NCI-H526 treated with DMSO at 0.1 percent for 48 hours (cell line): ENCODE measurements at places on chromosomes 2 and 18.

GRCh38 chr2:235550378-235550760 is 56.5 kb downstream of the AGAP1 start:
- no peak for DNase-seq

GRCh38 chr2:128773641-128774319 is 455.1 kb upstream of the HS6ST1 start:
- no peak for DNase-seq

GRCh38 chr2:207341804-207342203 is 176.1 kb upstream of the KLF7 start:
- DNase-seq: no peak

GRCh38 chr18:51712821-51713220 is 515.3 kb upstream of the MEX3C start:
- no peak for DNase-seq

- no peak for DNase-seq
Observed at GRCh38 chr18:76051396-76052226, 443.4 kb downstream of the ZNF516 start.

DNA sequence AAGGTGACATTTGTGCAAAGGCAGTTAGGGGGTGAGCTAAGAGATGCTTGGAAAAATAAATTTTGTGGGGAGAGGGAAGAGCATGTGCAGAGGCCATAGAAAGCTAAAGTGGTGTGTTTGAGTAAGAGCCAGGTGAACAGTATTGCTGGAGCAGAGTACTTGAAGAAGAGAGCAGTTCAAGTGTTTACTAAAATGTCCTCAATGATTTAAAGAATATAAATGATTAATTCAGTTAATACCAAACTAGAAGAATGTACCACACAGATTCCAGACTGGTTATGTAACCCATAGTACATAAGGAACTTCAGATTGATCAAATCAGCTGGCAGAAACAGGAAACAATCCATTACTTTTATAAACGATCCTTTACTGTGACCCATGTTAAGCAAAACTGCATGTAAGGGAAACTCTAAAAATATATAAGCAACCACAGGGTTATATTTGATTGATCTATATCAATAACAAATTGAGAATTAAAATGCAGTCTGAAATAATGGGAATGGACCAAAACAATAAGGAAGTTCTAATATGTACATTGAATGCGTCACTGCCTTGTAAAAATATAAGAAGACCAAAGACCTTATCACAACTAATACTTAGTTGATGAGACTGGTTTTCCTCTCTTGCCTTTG is 76.9 kb downstream of the LDAH start:
- no peak for DNase-seq

DNA sequence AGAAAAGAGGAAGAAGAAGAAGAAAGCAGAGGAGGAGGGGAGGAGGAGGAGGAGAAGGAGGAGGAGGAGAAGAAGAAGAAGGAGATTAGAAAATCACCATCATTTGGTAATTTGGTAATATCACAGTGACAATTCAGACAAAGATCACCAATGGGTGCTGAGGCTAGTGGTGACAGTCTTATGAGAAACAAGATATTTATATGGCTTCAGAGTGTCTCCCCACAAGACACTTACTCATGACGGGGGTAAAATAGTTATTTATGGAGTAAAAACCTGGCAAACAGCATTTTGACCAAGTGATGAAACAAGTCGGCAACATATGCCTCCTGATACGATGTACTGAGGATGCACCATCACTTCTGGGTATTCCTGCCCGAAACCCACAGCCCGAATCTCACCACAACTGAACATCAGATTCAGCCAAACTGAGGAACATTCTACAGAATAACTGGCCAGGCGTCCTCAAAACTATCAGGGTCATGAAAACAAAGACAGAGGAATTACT is 4.9 kb downstream of the ASPRV1 start:
- DNase-seq: no peak

- DNase-seq: no peak
Observed at GRCh38 chr2:68889500-68889899, 18.3 kb upstream of the BMP10 start.

GRCh38 chr2:31660165-31660564 is 79.4 kb upstream of the SRD5A2 start:
- DNase-seq: no peak

- DNase-seq: no peak
Observed at GRCh38 chr2:43049836-43050801, 176.3 kb downstream of the ZFP36L2 start.

DNA sequence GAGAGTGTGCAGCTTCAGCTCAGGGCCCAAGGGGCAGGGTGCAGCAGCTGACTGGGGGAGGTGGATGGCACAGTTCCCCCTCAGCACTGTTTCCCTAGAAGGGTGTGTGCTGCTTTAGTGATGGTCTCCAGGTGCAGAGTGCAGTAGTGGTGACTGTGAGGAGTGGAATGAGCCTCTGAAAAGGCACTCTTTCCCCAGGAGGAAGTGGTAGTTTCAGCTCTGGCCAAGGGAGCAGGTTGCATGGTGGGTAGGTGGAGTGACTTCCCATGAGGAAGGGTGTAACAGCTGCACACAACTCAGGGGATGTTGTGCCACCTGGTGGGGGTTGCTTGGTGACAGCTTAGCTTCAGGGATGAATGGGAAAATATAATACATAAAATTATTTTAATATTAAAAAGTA is 251.5 kb upstream of the NXPH2 start:
- DNase-seq: no peak

DNA sequence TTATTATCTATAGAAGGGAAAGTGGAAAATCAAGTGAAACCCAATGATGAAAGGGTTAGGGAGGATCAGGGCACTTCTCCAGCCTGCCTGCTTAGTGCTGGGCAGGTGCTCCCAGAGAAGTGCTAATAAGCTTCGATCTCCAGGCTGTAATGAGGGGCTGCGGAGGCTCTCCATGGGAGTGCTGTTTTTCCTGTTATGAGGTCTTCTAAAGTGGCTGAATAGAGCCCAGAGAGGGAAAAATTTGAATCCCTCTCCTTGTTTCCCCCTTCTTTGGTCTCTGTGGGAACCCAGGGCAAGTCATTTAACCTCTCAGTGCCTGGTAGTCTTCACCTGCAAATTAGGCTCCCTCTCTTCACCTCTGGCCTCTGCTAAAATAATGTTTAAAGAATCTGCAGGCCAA is 351.7 kb upstream of the DCC start:
- no peak for DNase-seq

DNA sequence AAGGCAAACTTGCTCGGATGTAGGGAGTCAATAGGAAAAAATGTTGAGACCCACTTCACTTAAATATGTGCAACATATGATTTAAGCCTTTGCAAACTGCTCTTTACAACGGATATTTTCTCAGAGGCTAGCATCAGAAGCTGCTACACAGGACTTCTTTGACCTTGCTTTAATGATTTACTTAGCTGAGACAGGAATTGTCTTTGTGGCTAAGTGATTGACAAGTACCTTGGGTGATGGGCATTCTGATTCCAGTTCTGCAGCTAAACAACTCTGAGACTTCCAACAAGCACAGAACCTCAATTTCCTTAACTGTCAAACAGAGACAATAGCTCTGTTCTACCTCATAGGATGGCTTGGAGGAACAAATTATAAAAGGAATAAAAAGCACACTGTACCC is 150.2 kb downstream of the NCKAP5 start:
- no peak for DNase-seq

DNA sequence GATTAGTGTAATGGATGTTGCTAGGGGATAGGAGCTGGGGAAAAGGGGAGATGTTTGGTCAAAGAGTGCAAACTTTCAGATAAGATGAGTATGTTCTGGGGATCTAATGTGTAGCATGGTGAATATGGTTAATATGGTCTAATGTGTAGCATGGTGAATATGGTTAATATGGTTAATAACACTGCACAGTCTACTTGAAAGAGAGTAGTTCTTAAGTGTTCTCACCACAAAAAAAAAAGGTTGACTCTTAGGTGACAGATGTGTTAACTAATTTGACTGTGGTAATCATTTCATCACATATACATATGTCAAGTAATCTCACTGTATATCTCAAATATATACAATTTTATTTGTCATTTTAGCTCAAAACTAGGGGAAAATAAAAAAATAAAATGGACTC is 121.3 kb upstream of the CD226 start:
- DNase-seq: no peak

DNA sequence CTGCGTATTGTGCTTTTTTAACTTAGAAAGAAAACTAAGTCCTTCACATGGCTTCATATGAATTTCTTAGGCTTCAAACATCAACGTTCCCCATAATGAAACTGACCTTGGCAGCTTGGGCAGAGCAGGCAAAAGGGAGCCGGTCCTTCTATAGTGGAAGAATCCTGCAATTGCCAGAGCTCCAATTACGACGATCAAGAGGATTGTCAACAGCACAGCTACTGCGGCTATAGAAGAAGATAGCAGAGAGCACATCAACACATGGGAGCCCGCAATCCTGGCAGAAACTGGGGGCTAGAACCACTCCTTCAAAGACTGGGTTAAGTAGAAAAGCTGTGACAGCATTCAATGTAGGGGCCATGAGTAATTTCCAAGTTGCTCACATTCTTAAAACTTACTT is 69.8 kb downstream of the DHRS9 start:
- no peak for DNase-seq

GRCh38 chr2:20150110-20150706 is 74.7 kb downstream of the SDC1 start:
- no peak for DNase-seq

DNA sequence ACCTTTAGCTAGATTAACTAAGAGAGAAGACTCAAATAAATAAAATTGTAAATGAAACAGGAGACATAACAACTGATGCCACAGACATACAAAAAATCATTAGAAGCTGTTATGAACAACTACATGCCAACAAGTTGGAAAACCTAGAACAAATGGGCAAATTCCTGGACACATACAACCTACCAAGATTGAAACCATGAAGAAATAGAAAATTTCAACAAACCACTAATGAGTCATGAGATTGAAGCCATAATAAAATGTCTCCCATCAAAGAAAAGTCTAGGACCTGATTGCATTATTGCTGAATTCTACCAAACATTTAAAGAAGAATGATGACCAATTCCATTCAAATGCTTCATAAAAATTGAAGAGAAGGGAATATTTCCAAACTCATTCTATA is 54.3 kb downstream of the ST3GAL5 start:
- DNase-seq: no peak

DNA sequence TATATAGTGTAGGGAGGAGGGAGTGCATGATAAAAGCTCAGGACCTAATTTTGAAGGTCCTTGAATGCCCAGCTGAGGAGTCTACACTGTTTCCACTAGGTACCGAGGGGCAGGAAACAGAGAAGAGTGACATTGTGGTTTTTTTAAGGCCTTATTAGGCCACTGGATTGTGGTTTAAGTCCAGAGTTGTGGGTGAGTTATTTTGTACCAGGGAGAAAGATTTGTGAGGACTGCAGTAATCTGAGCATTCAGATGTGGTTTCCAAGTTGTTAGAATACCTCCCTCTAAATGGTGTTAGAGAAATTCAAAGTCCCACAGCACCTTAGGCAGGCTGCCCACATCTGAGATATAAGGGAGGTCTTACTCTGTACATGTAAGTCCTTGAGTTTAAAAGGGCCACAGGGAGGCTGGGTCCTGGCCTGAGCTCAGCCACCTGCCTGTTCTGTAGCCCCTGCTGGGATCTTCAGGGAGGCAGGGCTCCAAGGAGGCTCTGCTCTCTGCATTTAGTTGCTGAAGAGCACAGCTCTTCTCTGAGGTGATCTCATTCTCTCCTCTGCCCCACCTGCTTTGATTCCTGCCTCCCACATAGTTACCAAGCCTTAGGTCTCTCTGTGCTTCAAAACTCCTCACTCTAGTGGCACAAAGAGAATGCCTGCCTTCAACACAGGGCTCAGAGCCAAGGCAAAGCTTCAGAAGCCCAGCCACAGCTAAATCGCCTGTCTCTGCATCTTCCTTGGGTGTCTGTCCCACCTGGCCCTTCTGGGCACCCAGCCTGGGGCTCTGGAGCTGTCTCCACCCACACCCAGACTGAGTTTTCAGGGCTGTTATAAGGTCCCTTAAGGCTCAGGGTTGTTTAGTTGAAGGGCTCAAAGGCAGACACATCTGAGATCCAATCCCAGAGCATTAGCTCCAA is 88.1 kb downstream of the VSNL1 start:
- DNase-seq: no peak

DNA sequence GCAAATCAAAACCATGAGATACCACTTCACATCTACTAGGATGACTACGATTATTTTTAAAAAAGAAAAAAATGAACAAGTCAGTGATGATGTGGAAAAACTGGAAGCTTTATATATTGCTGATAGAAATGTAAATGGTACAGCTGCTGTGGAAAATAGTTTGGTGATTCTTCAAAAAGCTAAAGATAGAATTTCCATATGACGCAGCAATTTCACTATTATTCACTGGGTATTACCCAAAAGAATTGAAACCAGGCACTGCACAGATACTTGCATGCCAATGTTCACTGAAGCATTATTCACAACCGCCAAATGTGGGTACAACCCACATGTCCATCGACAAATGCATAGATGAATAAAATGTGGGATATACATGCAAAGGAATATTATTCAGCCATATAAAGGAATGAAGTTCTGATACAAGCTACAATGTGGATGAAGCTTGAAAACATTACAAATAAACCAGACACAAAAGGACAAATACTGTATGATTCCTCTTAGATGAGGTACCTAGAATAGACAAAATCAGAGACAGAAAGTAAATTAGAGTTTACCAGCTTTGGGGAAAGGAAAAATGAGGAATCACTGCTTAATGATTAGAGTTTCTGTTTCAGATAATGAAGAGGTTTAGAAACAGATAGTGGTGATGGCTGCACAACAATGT is 11.1 kb downstream of the RTTN start:
- no peak for DNase-seq

GRCh38 chr2:204576362-204576979 is 31.2 kb downstream of the PARD3B start:
- DNase-seq: no peak

DNA sequence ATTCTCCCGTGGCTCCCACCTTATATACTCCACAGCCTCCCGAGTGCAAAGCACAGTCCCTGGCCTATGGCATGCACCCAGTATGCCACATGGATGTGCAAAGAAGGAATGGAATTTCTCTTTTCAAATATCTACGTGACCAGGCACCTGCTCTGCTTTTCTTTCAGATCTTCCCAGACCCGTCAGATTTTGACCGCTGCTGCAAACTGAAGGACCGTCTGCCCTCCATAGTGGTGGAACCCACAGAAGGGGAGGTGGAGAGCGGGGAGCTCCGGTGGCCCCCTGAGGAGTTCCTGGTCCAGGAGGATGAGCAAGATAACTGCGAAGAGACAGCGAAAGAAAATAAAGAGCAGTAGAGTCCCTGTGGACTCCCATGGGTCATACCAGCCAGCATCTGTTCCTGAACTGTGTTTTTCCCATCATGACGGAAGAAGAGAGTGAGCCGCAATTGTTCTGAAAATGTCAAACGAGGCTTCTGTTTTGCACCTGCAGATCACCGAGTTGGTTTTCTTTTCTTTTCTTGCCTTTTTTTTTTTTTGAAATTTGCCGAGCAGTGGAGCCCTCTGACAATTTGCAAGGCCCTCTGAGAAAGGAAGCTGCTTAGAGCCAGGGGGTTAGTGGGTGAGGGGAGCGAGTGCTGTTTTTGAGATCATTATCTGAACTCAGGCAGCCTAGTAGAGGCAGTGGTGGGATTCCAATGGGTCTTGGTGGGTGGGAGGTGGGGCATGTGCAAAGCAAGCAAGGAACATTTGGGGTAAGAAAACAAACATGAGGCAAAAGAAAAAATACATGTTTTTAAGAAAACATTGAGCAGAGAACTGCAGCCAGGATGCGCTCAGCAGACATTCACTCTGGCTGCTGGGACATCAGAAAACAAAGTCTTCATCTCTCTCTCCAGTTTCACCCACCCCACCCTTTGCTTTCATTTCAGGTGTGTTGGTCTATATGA is 26.2 kb downstream of the LBH start:
- no peak for DNase-seq

- DNase-seq: no peak
Observed at GRCh38 chr18:44838971-44839666, 158.4 kb downstream of the SETBP1 start.
